ENCODE measurements at places on chromosomes 7 and 10. TPM values are rescaled to one million over a fixed set of nuclear protein-coding genes. Genes with fewer than 3 reads are reported as not detected.

- no peak for DNase-seq
These were observed 424.3 kb upstream of the NRG3 start for GRCh38 chr10:81450651-81451050.

GRCh38 chr7:158530800-158531609, 56.6 kb downstream of the PTPRN2 start:
- no peak for DNase-seq

- DNase-seq = no peak
These were observed 178.2 kb downstream of the DNAJC1 start for GRCh38 chr10:21825345-21825744.

The PTPRN2 gene
- total RNA-seq = 7.4 TPM

DNA sequence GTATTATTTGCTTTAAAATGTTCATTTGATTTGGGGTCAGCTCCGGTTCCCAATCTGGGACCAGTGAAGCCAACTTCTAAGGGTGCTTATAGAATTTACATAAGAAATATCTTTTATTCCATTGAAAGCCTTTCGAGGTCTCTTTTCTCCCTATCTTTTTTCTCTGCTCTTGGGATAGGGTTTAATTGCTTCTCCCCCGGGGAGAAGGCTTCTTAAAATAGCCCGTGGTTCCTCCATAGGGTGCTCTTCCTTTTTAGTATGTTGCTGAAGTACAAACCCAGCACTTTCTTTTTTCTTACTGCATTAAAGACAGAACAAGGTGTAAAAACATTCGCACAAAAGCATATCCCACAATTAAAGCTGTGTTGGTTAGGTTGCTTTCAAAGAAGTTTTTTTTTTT, 107.5 kb downstream of the POU6F2 start:
- no peak for DNase-seq

GRCh38 chr10:123855008-123855684, 36.5 kb downstream of the CPXM2 start:
- no peak for DNase-seq

The ODAD2 gene
- total RNA-seq = 0.25 TPM

DNA sequence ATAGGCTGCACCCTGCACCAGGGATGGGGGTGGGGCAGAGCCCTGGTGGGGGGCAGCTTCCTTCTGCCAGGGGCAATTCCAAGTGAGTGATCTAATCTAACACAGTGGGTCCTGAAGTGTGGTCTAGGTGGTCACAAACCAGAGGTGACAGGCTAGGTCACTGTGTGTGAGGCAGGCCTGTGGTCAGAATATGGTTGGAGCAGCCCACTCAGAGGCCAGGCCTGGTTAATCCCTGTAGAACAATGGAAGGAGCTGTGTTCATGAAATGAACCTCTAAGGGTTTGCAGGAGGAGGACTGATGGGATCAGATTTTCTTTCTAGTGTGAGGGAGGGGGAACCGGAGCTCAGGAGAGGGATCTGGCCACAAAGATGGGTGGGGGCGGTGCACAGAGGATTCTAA, 10.0 kb upstream of the TSPAN14 start:
- no peak for DNase-seq

DNA sequence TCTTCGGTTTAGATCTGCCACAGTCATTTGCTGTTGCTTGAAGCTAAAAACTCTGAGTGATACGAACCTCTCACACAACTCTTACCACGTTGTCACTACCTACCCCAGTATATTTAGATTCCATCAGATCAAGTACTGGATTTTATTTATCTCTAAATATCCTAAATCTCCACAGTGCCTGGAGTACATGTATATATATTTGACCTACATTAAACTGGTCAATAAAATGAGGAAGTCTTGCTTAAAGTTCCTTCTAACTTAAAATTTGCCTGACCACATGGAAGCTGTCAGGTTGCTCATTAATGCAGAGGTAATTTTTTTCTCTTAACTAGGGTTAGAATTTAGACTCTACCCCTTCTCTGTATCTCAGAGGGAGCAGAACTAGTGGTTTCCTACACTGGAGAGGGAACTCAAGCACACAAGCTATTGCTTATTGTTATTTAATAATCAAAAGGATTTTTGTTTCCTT, 3.1 kb upstream of the MACC1 start:
- no peak for DNase-seq

The CHCHD1 gene
- 19.6 TPM for total RNA-seq

GRCh38 chr10:32039734-32040133, 16.5 kb downstream of the KIF5B start:
- DNase-seq = no peak

- no peak for DNase-seq
These were observed 197.3 kb upstream of the PODXL start for GRCh38 chr7:131753620-131754222.

- no peak for DNase-seq
These were observed 27.1 kb upstream of the SOSTDC1 start for GRCh38 chr7:16492513-16493062.

Data from vagina (tissue), 2 donors.